ENCODE measurements at places on chromosomes 13 and 19.

- peak; percentile 67 for DNase-seq
Observed at GRCh38 chr13:101474419-101474957, 22.0 kb downstream of the ITGBL1 start.

DNA sequence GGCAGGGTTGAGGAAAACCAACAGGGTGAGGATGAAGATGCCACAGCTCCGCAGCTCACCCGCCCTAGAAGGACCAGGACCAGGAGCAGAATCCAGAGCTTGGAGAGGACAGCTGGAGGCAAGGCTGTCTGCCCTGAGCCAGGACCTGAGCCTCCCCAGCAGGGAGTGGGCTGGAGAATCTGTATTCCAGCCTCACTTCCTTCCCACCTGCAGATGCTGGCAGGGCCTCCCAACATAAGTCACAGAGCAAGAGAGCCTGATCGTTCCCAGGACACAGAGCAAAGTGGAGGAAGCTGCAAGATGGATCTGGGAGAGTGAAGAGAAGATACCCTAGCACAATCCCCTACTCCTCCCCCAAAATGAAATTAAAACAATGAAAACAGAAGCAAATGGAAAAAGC is 61.7 kb upstream of the WASF3 start:
- no peak for DNase-seq

DNA sequence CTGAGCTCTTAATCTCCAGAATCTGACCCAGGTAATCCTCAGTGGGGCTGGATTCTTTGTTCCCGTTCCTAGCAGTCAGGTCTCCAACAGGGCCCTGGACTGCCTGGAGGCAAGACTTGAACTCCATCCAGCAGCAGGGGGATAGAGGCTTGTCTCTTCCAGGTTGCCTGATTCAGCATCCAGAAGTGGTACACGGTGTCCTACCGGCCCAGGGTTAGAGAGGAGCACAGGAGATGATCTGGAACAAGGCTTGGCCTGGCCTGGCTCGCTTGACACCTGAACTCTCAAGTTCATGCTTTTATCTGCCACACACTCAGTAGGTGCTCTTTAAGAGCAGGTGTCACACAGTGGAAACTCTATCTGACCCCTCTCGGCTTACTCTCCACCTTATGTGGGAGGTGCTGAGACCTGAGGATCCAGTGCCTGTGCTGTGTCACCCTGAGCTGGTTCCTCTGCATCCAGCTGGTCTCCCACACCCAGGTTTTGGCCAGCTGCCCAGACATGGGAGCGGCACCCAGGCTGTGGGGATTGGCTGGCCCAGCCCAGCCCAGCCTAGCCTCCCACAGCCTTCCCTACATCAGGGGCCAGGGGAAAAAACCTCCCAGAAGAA is at the start of gene CYP4F3:
CYP4F3 (plus strand) TSS at position 604 of the 610 bp plus-strand sequence. CDS start 519 bp downstream, outside the sequence.
- no peak for DNase-seq

- no peak for DNase-seq
Observed at GRCh38 chr13:22076658-22077057, 405.8 kb downstream of the FGF9 start.

- no peak for DNase-seq
Observed at GRCh38 chr13:36157480-36157879, 26.3 kb upstream of the DCLK1 start.

- DNase-seq, result no peak
Observed at GRCh38 chr13:24613128-24613527, 67.1 kb upstream of the ATP12A start.

DNA sequence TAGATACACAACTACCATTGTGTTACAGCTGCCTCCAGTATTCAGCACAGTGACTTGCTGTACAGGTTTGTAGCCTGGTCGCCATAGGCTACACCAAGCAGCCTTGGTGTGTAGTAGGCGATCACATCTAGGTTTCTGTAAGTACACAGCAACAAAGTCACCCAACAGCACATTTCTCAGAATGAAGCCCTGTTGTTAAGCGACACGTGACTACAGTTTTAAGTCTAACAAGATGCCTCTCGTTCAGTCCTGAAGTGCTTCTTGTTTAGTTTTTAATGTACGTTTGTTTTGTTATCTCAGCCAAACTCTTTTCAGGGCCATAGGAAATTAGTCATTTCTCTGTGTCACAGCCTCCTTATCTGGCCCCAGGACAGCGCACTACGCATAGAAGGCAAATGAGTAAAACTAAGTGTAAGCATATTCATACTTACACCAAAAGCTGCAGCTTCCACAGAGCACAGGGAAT is 50.0 kb upstream of the GPR183 start:
- DNase-seq, result no peak

DNA sequence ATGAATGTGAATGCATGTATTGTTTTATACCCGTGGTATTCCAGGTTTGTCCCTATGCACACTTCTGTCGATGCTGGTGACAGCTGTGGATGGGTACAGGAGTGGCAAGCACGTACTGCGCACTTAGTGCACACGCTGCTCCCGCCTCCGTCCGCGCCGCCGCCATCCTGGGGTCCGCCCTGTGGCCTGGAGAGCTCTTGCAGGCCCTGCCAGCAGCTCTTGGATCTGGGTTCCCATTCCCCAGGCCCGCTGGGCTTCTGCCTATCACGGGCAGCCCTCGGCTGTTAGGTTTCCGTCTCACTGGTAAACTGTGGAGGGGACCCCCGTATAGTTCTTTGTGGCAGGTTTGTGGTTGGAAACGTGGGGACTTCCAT is 4.0 kb downstream of the GNA11 start:
- DNase-seq, result no peak

GRCh38 chr19:41564515-41565378 is 11.2 kb upstream of the CEACAM21 start:
- no peak for DNase-seq

GRCh38 chr13:80821466-80821865 is 480.5 kb upstream of the SPRY2 start:
- no peak for DNase-seq

DNA sequence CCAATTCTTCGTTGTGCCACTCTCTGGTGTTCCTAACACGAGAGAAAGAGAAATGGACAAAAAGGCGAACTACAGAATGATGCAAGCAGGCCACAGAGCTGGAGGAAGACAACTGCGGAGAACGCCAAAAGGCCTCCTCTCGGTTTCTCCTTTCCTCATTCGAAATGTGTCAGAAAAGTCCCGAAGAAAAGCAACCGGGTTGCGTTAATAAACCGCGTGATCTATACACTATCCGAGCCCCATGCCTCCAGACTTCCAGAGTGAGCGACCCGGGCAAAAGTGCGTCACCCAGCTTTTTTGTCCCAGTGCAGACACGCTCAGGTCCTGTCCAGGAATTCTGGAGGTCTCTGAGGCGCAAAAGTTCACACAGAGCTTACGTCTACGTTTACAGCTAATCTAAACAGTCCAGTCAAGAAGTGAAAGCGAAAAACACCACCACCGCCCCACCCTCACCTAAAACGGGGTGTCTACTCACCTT is 413 bp downstream of the N4BP2L2 start:
- DNase-seq, result no peak

DNA sequence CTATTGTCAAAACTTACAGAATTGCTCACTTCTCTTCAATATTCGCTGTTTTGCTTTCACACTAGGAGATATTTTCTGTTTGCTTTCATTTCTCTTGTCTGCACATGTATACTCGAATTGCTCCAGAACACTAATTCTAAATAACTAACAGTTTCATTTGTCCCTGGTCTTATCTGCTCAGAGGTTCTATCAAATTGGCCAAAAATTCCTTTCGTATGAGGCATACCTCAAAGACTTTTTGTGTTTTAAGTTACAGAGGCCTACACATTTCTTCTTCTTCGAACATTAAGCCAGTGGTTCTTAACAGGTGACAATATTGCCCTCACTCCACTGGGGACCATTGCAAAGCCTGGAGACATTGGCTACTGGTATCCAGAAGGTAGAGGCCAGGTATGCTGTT is 1314.6 kb downstream of the EFNB2 start:
- DNase-seq, result no peak

GRCh38 chr13:42048342-42048683 is at the start of gene DGKH:
Gene DGKH (plus strand): TSS chr13:42048648. CDS start chr13:42048774, 126 bp downstream.
- DNase-seq, result no peak

DNA sequence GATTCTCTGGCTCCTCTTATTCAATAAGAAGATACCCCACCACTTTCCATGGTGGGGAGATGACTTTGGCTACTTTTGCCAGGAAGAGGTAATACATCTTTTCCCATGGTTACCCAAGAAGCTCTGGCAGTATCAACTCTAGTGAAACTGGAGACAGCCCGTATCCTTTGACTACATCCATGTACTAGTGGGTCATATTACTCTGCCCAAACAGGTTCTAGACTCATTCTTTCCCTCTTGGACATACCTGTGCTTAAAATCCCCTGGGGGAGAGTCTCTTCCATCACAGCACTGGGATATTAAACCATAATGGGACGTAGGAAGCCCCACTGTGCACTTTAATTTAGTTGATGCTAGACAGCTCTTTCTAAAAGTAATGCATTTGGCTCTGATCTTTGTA is 144.7 kb upstream of the KLF12 start:
- DNase-seq, result no peak

- no peak for DNase-seq
Observed at GRCh38 chr19:648305-648704, 8.6 kb downstream of the FGF22 start.

GRCh38 chr19:11887611-11888531 is at the start of gene ZNF69:
Gene ZNF69 (plus strand): TSS chr19:11887782. CDS start chr19:11887924, 142 bp downstream.
- DNase-seq, result no peak

DNA sequence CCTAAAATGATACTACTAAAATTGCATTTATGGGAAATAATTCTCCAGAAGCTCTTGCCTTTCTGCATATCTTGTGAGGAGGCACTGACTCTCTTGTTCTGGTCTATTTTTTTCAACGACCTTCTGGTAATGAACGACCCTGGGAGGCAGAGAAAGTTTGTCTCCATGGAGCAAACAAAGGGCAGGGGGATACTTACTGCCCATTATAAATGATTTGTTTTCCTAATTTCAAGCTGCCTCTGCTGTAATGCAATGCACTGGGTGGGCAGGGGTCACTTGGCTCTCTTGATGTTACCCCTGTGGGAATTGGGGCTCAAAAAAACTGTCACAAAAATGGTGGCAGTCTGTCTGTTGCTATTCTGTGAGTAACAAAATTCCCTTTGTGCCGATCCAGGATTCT is 643.2 kb downstream of the LIG4 start:
- DNase-seq, result no peak

DNA sequence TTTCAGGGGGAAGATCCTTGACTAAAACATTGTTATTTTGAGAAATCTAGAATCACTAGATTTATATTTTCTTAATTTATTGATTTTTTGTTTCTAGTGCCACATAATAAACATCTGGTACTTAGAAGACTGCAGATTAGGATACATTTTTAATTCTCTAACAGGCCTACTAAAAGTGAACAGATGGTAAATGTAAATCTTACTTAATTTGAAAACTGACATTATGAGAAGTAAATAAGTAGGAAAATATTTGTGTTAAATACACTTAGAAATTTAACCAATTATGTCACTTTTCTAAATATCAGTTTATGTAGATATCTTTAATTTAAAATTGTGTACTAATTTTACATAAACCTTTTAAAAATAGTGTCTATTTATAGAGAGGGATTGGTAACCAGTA is 2255.6 kb upstream of the PCDH20 start:
- DNase-seq, result no peak

- no peak for DNase-seq
Observed at GRCh38 chr13:94140511-94140910, 339.0 kb downstream of the DCT start.

- no peak for DNase-seq
Observed at GRCh38 chr19:17036640-17037039, 10.0 kb upstream of the CPAMD8 start.

DNA sequence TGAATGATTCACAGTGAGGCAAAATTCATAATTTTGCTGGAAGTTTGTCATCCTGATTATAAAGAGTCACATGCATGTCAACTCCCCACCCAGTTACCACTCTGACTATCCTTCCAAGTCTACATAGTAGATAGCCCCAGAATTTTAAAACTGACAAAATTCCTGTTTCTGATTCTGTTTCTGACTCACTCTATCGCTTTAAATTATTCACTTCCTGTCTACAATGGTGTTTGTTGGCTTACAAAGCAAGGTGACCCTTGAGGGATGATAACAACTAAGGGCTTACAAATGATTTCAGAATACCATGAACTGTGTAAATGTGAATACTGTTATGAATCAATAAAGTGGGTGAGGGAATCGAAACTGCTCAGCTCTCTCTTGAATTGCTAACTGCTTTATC is 98.7 kb upstream of the KL start:
- DNase-seq, result no peak

DNA sequence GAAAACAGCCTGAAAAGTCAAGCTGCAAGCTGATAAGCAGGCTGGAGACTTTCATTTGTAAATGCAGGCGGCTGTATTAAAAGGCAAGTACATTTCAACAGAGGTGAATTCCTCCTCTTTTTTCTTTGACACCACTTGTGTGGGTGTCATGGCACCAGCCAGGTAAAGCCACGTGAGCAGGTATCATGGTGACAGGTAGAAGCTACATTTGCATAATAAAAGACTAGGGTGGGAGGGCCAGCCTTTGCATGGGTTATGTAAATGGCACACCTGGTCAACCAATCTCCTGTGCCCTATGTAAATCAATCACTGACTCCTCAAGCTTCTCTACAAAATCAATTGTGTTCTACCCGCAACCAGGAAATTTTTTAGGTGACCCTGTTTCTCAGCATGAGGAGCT is 68.2 kb downstream of the ZNF100 start:
- DNase-seq, result no peak

DNA sequence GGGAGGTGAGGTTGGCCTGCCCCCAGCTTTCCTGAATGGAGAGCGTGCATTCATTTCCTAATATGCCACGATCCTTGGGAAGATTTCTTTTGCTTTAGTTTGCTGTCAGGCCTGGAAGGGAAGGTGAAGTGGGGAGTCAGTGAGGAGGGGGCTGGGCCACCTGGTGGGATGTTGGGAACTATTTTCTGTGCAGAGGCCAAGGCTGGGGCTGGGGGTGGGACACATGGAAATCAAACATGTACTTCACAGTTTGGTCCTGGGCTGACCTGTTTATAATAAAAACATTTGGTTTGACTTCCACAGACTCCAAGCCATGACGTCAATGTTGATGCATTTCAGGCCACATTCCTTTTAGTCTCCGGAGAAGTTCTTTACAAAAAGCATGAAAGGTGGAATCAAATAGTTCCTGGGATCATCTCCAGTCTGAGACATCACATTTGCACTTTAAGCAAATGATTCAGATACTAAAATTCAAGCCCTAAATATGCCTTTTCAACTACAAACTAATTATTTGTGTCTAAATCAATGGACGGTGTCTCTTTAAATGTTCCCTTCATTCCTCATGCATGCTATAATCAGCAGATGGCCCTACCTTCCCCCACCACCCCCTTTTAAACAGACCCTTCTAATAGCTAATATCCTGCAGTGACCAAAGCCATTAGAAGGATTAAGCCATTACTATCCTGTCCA is 41.5 kb upstream of the MEDAG start:
- DNase-seq, result peak; percentile 83

GRCh38 chr13:70310396-70311119 is 202.3 kb upstream of the KLHL1 start:
- DNase-seq, result no peak

GRCh38 chr13:100517728-100518127 is 70.9 kb downstream of the GGACT start:
- no peak for DNase-seq

DNA sequence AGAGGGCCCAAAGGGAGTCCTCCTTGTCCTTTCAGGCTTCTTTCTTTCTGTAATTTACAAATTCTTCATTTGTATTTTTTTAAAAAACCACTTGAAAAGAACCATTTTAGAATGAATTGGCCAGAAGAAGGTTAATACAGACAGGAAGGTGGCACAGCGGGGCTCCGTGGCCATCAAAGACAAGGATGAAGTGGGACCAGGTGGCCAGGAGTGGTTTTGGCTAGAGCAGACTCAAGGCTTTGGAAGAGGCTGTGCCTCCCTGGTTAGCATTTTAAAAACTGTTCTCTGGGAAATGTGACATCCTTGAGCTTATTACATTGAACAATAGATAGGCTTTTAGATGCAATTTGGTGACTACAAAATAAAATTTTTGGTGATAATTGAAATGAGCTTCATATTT is 48.4 kb downstream of the ATP8A2 start:
- DNase-seq, result no peak

All from AG09309 (cell line).